ENCODE measurements at places on chromosomes 7 and 10. TPM values are rescaled to one million over a fixed set of nuclear protein-coding genes. Genes with fewer than 3 reads are reported as not detected.

DNA sequence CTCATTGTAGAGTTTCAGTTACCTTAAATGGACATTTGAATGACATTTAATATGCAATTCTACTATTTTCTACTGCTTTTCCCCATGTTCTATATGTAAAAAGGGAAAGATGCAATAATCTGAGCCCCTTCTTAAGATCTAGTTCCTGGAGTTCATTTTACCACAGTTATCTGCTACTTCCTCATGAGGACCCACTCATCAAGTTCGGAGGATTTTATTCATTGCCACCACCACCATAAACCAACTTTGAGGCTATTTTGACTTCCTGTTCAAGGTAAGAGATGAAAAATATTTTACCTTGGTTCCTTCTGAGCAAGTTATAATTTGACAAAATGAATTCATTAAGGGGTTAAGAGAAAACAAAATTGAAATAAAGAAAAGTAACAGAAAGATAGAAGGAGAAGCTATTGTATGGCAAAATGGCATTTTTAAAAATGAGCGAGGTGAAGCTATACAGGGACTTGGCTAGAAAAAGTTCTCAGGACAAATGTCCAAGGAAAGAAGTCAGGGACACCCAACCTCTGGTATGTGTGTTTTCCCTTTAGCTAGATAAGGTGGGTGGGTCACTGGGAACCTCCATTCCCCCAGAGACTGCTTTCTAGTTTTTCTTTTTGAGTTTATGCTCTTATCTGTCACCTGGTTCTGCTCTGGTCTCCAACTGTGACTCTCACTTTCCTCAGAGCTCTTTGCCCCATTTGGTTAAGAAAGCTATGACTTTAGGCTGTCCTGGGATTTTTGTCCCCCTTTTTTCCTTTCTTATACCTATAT is 14.9 kb upstream of the FAM3C start:
- DNase-seq, result no peak

DNA sequence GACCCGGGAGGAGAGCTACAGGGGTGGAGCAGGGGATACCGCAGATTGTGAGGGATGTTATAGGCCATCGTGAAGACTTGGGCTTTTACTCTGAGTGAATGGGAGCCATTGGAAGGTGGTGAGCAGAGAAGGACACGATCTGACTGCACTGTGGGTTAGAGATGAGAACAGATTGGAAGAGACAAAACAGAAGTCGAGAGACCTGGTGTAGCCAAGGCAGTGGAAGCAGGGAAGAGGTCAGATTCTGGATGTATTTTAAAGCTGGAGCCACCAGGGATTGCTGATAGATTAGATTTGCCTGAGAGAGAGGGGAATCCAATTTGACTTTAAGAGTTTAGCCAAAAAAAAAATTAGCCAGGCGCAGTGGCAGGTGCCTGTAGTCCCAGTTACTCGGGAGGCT is 21.6 kb upstream of the EEPD1 start:
- DNase-seq, result no peak

DNA sequence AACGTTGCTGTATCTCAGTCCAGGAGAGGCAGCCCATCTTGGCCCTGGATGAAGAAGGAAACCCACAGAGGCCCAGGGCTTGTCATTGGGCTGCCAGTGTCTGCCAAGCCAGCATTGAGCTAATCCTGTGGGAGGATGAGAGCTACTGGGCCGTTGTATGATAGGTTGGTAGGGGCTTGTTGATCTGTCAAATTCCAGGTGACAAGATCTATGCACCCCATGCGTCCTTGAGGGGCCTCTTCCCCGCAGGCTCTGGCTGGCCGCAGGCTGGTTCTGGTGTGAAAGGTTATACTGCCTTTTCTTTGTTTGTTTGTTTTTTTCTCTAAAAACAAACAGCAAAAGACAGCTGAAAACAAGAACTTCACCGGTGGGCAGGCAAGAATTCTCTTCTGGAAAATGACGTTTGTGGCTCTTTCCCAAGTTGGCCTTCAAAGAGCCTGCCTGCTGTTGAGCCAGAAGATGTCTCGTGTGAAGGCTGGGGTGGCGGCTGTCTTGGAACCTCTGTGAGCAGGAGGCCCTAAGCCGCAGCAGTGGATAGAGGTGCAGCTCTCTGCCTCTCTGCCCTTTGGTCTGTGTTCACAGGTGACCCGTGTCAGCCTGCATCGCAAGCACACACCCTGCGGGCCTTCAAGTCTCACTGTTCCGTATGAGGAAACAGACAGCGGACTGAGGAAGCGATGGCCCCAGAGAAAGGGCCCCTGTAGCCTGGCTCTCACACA is 23.3 kb downstream of the CYP17A1 start:
- peak; percentile 49 for DNase-seq

DNA sequence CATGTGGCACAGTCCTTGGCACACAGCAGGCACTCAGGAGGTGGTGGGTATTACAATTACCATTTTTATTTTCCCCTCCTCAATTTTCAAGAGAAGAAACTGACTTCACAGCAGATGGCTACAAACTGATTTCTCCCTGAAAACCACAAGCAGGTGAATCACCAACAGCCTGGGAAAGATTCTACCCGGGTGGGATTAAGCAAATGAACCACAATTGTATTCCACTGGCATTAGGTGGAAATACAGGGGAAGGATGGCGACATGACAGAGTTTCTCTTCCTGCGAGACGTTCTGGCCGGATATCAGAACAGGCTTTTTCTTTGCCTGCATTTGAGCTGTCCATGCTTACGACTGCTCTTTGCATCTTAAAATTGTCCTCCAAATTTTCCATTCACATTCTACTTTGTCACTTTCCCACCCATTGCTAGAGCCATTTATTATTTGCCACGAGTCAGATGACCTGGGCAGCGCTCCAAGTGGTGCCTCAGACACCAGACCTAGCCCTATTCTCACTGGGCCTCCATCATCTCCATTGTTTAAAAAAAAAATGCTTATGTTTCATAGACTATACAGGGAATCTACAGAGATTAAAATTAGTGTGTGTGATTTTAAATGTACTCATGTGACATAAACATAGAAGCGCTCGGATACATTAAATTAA is 4.6 kb downstream of the DENND11 start:
- no peak for DNase-seq

DNA sequence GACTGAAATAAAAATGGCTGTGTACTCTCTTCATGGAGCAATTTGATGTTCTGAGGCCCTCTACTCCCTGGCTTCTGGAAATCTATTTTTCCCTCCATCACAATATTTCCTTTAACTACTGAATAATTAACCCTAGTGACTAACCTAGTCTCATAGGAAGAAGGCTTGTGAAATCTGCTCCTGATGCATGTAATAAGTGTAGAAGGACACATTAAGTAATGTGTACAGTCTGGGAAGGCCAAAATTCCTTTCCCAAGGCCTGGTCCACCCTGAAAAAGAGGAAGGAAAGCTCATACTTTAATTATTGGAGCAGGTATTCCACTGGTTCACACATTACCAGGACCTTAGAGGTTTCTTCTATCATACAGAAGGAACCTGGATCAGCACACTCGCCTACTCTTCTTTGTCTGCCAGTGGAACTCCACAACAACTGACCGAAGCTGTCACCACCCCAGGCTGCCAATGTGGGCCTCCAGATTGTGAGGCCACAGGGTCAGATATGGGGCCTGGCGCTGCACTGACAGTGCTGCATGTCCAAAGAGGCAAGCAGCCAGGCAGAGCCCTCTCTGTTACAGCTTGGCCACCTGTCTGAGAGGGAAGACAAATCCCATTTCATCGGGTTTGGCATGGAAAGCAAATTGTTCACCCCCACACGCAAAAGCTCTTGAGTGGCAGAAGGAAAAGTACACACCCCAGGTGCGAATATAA is 54.4 kb upstream of the FAM133B start:
- DNase-seq, result peak; percentile 72

- DNase-seq, result no peak
Measured at GRCh38 chr7:26426096-26426495, 134.4 kb downstream of the SNX10 start.

- DNase-seq, result no peak
Measured at GRCh38 chr10:12826800-12827372, 174.6 kb downstream of the CCDC3 start.

The PDZD8 gene
- 22.2 TPM for total RNA-seq

The FAM25C gene
- not detected for total RNA-seq

The TMEM196 gene
- total RNA-seq, result not detected

The PTCD1 gene
- 2.8 TPM for total RNA-seq

The SPAG6 gene
- not detected for total RNA-seq

The PLCE1 gene
- 25.7 TPM for total RNA-seq

The TMEM236 gene
- 0.94 TPM for total RNA-seq

The C10orf67 gene
- 0.27 TPM for total RNA-seq

The PTPN20 gene
- 14.2 TPM for total RNA-seq

The FAM131B gene
- 0.97 TPM for total RNA-seq

Measured in left cardiac atrium (tissue), 4 donors.